ENCODE measurements at places on chromosomes 2 and 18.

DNA sequence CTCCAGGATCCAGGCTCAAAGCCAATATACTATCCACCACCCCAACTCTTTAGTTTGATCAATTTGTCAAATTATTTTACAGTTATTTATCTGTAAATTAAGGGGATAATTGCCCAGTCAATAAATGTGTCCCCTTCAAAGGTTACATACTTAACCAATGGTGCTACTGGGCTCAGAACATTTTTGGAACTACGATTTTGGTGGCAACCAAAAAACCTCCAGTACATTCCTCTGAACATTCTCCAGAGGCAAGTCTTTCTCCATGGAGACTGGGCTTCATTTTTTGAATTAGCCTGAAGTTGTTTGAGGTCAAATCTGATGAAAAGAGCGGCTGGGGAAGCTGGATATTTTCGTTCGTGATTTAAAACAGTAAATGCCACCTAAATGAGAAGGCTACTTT, 1.7 kb upstream of the CLUL1 start:
- no peak for DNase-seq

DNA sequence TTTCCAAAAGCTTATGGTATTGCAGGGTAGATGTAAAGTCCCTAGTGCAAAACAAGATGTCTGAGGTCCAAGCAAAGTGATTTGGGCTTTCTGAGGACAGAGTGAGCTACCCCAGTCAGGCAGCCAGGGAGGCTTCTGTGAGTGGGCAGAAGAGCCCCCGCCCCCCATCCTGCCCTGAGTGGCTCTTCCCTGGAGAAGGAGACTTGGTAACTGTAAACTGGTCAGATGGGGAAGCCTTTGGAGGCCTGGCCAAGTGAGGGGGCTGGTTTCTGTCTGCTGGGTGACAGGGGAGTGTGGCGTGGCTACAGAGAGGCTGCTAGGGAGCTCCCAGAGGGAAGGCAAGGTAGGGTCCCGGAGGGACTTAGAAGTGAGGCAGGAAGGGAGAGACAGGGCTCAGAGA, 181.3 kb upstream of the HAAO start:
- peak; percentile 46 for DNase-seq

DNA sequence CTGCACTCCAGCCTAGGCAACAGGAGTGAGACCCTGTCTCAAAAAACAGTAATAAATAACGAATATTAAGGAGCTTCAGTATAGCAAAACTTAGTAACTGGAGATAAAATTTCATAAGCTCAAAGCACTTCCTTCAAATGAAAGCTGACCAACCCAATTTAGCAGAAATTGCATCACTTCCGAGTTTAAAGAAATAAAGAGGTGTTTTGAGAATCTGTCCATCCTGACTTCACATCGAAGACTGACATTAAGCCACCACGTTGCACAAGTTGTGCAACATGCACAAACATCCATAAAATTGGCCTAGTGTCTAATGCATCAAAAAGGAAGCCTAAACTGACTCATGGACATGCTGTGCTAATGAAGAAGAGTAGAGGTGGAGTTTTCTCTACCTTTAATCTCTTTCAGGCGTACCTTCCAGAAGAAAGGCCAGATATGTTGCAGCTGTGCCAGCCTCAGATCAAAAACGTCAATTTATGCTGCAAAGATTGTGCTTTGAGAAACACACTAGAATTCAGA, 7.7 kb upstream of the DSG3 start:
- DNase-seq, result no peak

- no peak for DNase-seq
Measured at GRCh38 chr18:68962623-68963022, 164.7 kb downstream of the CCDC102B start.

GRCh38 chr2:226132323-226133215, 667.1 kb downstream of the IRS1 start:
- no peak for DNase-seq

GRCh38 chr2:8316356-8316755, 365.5 kb upstream of the ID2 start:
- DNase-seq, result no peak

GRCh38 chr2:16661936-16662839, 3.4 kb downstream of the CYRIA start:
- peak; percentile 82 for DNase-seq

Data from fibroblast of mammary gland (primary cell).